Fibroblast of upper back skin (primary cell): ENCODE measurements at places on chromosomes 16 and 17.

DNA sequence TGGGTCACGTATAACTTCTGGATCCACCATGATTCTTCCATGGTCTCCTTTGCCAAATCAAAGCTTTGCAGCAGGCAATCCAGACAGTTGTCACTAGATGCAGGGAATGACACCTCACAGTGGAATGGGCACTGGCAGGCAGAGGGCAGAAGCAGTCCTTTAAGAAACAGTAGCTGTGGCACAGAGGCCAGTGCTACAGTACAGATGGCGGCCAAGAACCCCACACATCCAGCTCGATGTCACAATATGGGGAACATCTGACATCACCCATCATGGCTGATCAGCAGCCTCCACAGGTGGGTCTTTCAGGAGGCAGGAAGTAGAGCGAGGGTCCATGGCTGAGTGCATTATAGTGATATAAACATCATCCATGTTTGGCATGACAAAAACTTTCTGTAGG lies 18.8 kb upstream of the ERN1 start:
- DNase-seq = no peak

- DNase-seq = no peak
Measured at GRCh38 chr16:12323007-12323758, 346.6 kb downstream of the SNX29 start.

DNA sequence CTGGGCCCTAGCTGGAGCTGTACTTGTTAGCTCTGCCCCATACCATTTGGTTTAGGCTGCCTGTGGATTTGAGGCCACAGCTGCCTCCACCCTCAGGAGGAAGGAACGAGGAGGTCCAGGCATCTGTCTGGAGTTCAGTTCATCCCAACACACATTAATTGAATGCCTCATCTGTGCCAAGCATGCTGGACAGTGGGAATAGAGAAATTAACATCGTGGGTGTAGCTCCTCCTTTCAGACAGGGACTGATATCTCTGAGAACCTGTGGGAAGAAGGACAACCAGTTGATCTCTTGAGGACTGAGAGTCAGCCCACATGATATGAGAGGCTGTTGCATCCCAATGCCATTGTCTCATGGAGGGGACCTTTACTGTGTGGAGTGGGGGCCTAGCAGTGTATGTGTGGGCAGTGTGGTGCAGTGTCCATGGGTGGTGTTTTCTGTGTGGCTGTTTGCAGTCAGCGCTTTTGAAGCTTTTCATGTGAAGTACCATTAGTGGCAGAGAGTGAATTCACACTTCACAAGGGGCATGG lies 29.4 kb upstream of the DDX52 start:
- peak; percentile 16 for DNase-seq

- peak; percentile 40 for DNase-seq
Measured at GRCh38 chr16:81551151-81551808, 106.7 kb downstream of the CMIP start.

DNA sequence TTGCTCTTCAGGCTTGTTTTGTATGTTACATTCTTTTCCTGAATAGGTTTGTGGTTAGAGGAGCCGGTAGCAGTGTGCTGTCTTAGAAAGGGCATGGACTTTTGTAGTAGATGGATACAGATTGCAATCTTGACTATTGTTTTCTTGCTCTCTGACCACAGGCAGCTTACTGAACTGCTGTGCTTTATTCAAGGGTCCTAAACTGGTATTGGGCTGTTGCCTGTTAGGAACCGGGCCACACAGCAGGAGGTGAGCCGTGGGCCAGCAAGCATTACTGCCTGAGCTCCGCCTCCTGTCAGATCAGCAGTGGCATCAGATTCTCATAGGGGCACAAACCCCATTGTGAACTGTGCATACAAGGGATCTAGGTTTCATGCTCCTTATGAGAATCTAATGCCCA lies 373.9 kb downstream of the CPPED1 start:
- no peak for DNase-seq

GRCh38 chr16:66289051-66289680 lies 77.3 kb upstream of the CDH5 start:
- no peak for DNase-seq

- DNase-seq = no peak
Measured at GRCh38 chr17:823501-823902, 41.3 kb downstream of the MRM3 start.

DNA sequence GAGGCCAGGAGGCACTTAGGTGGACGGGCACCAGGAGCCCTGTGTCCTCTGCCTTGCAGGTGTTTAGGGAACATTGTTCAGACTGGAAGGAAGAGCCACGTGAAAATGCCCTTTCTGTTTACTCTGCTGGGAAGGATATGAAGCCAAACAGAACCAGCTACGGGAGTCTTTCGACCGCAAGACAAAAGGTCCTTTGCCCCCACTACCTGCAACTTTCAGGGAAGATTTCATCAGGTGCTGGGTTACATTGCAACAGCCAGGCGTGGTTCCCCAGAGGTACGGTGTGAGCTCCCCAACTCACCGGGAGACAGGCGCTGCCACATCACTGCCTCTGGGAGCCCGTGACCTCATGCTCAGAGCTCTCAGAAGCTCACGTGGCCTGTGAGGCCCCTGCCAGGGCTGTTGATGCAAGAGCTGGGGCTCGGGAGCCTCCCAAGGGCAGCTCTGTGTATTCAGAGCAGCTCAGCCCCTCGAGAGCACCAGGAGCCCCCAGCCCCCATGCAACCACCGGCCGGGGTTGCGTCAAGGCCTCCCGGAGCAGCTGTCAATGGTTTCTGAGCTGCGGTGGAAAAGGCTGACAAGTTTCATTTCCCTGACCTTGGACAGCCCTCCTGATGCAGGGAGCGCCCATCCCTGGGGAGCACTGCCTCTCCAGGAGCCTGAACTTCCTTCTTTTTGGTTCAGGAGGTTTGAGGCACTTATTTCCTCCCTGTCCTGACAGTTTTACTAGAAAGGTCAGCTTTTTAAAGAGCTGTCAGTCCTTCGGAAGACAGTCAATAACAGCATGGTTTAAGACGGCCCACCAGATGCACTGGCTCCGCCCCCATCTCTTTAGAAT lies 42.1 kb downstream of the TBC1D16 start:
- peak; percentile 96 for DNase-seq

DNA sequence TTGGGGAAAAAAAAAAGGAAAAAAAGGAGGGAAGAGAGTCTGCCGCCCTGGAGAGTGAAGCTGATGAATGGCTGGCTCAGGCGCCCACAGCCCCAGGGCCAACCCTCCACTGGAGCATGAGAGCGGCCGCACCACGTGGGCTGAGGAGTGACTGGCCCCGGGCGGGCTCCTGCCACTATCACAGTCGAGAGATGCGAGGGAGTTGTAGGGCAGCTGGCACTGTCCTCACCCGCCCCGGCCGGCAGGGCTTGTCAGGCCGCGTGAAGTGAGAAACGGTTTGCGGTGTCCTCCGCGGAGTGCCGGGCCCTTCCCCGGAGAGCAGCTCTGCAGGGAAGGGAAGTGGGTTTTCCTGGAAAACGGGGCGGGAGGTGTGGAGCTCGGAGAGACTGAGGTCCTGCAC lies 45.9 kb downstream of the JPH3 start:
- no peak for DNase-seq

DNA sequence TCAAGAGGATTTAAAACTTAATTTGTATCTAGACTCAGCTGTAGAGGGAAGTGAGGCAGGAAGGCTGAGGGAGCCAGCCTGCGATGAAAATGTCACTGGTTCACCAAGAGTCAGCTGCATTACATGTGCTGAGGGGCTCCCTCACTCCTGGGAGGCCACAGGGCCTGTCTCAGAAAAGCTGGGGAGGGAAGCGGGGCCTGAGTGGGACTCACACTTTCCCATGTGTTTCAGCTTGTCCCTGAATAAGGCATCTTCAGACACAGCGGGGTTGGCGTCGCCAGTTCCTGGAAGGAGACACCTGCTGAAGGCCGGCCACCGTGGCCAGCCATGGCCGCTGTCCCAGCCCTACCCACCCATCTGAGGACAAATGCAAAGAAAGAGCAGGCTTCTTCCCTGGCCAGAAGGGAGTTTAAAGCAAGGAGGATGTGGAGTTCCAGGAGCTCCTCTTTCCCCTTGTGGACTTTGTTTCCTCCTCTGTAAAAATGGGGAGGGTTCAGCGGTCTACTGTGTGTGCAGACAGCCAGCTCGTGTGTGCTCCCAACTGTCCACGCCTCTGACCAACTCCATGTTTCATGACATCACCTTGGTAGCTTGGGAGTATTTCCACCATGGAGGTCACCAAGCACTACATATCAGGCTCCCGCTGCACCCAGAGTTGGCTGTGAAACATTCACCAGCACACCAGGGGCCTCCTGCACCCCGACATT lies 19.2 kb upstream of the MRPS23 start:
- no peak for DNase-seq

DNA sequence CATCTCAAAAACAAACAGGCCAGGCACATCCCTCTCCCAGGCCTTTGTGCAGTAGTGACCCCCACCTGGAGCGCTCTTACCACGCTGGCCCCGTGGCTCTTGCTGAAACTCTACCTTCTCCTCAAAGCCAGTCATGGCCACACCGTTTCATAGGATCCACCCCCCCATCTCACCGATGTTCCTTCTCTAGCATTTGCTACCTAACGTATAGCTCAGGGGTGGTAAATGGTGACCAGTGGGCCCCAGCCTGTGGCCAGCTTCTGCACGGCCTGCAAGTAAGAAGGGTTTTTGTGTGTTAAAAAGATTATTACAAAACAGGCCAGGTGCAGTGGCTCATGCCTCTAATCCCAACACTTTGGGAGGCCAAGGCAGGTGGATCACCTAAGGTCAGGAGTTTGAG lies 43.8 kb downstream of the RMI2 start:
- no peak for DNase-seq

DNA sequence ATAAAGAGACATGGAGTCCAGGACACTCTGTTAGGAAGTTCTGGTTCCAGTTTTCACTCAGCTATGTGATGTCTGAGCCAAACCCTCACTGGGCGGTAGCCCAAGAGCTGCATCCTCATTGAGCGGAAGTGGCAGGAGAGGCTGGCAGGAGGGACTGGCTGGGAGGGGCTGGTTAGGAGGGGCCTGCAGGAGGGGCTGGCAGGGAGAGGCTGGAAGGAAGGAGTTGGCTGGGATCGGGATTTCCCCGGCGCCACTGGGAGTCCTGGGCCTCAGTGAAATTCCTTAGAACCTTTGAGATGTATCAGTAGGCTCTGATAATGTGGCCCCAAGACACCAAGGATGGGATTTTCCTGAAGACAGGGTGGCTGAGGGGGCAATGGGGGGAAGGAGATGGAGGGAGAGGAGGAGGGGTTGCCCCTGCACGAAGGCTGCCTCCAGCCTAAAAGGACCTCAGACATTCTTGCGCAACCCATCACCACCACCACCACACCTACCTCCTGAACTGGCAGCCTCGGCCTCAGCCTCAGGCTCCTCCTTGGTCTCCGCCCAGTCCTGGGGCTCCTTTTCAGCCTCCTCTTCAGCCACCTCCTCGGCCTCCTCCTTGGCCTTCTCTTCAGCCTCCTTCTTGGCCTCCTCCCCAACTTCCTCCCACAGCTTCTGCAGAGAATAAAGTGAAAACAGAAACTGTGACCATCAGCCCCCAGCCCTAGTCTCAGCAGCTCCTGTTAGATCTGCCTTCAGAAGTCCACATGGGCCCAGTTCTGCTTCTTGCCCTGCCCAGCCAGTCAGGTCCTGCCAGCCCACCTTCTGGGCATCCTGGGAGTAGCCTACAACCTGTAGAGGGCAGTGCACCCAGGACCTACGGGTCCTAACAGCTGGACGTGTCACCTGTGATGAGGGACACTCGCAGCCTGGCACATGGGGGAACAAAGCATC lies 31.7 kb downstream of the CNGB1 start:
- DNase-seq = peak; percentile 57

DNA sequence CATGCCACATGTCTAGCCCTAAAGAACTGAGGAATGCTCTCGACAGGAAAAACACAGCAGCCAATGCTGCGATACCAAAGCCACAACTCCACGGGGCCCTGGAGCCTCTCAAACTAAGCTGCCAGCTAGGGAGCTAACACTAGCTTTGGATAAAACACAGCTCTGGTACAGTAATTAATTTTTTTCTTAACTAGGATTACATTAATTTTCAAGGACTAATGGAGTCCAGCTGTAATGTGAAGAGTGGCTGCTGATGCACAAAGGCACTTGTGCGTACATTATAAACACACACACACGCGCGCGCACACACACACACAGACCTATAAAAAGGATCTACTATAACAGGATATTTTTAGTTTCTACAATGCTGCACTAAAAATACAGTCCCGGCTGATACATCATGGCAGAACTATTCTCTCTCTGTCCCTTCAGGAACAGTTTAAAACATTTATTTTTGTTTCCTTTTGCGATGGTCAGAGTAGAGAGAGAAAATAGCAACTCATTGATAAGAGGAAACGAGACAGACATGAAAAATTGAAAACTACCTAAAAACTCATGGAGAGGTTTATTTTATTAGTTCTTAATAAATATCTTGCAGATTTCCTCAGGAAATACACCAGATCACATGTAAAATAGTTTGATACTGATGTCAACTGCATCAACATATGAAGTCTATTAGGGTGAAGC lies 88.5 kb downstream of the SMG6 start:
- DNase-seq = peak; percentile 90

DNA sequence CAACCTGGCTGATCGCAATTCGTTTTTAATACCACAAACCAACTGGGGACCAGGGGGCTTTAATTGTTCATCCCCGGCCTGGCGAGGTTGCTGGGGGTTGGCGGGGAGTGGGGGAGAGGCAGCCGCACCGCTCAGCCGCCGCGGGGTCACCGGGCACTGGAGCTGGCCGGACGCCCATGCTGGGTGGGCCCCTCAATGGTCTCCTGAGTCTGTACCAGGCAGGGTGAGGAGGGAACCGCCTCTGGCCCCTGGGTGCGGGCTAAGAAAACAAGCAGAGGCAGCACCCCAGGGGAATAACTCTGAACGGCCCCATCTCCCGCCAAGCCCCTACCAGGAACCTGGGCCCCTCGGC lies 43.9 kb downstream of the ACTG1 start:
- DNase-seq = no peak

DNA sequence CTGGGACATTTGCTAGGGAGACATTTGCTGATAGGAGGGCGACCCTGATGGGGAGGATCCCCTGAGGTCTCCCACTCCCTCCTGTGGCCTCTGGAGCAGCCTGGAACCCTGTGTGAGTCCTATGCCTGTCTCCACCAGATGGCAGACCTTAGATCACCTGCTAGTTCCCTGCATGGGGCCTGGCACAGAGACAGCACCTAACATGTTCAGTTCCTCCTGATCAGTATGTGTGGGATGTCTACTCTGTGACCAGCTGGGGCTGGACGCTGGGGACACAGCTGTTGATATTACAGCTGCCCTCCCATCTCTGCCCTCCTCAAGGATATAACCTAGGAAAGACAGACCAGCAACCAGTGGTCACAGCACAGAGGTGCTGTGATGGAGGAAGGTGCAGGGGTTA lies 1.1 kb upstream of the ADCY7 start:
- DNase-seq = no peak

GRCh38 chr16:1707193-1707790 lies 1.3 kb downstream of the MAPK8IP3 start:
- DNase-seq = no peak

- no peak for DNase-seq
Measured at GRCh38 chr17:3800362-3801271, at the start of gene ITGAE. Gene ITGAE, minus strand, starts transcription at chr17:3801188. Its CDS starts 44 bp downstream, at chr17:3801144.
